Iris pigment epithelial cell (primary cell): ENCODE measurements at places on chromosomes 7 and 10.

- peak; percentile 72 for DNase-seq
Observed at GRCh38 chr10:3873728-3874461, 88.9 kb upstream of the KLF6 start.

DNA sequence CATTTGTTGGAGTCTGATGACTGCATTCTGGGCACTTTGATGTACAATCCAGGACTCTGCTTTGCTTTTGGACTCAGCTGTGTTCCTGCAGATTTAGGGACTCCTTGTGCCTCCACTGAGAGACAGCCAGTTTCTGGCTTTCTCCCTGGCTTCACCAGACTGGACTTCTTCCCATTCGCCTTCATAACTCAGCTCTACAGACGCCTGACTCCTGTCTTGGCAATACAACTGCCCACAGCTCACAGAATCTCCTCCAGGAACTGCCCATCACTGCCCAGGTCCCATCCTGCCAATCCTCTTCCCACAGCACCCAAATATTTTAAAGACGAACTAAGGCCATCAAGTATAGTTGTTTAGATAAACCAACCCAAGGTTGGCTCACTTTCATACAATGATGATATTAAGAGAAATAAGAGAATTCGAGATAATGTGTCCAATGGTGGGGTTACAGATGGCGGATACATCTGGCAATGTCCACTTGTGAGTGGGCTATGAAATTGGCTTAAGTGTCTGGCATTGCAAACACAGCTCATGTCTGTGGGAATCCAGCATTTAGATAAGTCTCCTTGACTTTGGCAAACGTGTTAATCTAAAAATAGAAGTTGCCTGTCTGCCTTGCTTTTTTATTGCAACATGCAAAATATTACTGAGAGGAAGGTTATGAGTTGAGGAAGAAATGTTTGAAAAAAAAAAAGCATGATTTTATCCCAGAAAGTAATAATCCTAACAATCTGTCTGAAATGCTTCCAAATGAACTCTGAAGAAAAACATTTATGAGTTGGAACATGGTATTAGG lies 95.1 kb downstream of the ITGA8 start:
- peak; percentile 62 for DNase-seq

- no peak for DNase-seq
Observed at GRCh38 chr7:110003827-110004226, 1087.1 kb upstream of the LRRN3 start.

DNA sequence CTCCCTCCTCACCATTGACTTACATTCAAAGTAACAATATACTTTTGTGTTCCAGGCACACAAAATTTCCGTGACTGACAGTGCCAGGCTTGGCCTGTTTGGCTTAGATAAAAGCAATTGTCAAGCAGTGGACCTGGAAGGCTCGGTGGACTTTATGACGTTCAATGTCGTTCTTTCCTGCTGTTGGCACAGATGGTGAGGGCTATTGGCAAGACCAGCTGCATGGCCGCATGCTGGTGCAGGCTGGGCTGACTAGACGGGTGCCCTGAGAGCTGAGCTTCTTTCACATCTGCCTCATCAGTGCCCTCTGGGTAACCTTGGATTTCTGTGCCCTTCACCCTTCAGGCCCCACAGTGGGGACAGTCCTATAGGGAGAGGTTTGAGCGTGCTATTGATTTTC lies 45.2 kb downstream of the WIPF3 start:
- DNase-seq, result no peak

DNA sequence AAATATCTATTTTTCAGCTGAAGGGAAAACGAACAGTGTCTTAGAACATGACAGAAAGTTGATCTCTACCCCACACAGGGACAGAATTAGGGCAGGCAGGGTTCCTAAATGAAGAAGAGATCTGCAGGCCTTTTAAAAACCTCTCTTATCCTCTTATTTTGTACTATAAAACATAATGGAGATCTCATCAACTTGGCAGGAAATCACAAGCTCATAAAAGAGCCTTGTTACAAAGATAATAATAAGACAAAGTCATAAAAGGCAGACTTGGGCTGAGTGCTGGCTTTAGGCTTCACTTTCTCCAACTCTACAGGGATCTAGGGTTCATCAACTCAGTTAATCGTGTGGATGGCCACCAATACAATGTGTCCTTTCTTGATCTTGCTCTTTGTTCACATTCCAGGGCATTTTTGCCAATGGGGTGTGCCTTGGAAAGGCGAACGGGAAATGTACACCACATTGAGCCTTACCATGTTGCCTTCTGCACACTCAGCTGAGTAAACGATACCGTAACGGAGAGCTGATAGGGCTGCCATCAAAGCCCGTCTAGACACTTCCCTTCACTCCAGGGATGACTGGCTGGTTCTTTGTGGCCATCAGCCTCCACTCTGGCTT lies 7.1 kb upstream of the TEX36 start:
- no peak for DNase-seq

DNA sequence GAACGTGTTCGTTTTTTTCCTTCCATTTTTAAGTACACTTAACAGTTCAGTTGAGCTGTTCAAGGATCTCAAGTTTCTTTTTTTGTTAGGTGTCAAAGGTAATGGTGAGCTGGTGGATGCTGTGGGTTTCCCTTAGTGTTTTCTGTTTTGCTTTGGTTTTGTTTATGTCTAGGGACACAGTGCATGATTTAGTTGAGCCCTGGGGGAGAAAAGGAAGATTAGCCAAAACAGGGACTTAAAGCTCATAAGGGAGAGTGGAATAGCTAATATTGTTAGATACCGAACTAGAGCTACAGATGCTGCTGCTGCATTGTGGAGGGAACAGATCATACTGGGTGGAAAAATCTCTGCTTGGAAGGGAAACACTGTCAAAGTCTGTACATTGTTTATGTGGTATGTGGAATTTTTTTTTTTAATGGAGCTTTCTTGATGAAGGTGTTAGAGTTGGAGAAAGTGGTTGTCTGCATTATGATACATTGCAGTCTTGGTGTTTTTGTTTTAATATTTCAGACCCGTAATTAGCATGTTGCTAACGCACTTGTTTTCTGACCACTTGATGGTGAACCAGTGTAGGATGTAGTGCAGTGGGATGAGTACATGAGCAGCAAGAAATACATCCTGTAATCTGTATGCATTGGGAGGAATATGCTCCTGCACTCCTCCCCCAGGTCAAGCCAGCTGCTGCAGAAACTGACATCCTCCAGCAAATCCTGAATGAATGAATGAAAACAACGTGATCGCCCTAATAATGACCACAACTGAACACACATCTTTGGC lies 2.1 kb downstream of the GLCCI1 start:
- DNase-seq, result peak; percentile 8

DNA sequence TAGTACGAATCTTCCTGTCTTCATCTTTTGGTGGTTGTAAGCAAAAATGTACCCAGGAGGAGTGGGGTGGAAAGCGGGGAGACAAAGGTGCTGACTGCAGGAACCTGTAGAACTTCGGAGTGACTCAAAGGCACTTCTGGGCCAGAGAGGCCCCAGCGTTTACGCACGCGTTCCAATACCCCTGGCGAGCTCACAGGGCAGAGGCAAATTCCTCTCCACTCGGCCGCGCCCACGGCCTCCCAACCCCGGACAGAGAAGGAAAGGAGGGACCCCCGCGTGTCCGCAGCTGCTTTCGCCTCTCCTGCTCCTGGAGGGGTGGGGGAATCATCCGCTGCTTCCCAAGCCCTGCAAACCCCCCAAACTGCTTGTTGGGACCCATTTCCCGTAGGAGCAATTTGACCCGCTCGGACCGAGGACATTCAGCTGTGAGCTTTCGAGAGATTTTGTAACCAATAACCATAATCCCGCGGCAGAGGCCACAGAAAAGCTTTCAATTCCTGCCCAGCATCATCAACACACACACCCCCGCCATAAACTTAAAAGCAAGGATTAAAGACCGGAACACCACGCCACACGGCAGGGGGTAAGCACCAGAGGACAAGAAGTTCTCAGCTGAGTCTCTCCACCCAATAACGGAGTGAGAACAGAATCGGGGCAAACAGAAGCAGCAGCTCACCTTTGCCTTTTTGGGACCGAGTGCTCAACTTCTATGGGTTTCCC lies 2.3 kb downstream of the IGF2BP3 start:
- DNase-seq, result peak; percentile 86

DNA sequence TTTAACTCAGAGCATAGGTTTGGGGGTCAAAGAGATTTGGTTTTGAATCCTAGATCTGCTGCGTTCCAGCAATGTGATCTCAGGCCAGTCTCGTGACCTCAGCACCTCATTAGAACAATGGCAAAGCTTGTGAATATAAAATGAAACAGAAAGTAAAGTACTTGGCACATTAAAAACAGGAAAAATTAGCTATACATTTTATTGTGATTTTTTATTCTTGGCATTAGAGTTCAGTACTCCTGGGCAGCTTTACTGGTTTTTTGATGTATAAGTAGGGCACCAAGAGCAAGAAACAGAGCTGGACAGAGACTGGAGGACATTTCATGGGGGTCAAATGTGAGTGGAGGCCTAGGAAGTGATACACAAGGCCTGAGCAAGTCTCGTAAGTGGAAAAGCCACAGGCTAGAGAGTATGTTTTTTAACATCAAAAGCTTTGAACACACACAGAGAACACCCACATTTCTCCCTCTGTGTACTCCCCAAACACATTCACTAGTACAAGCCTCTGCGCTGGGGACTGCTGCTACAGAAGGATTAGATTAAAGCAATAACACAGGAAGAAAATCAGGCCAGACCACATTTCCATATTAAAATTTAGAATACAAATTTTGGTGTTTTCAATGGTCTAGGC lies 157.2 kb upstream of the SLC25A13 start:
- no peak for DNase-seq

- DNase-seq, result no peak
Observed at GRCh38 chr10:114311023-114311422, 72.0 kb downstream of the VWA2 start.

DNA sequence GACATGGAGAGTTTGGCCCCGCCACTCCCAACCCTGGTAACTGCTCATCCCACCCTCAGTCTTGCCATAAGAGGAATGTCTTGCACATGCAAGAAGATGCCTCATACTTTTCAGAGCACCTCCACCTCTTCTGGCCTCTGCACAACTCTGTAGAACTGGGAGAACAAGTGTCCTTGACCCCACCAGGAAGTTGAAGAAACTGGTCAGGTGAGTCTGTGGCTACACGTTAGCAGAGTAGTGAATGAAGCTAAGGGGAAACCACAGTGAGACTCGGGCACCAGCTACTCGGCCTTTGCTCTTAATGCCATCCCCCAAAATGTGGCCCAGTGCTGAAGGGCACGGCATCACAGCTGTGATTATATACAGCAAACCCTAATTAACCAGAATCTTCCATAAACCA lies 110.1 kb downstream of the ARID5B start:
- DNase-seq, result no peak

GRCh38 chr10:73426318-73426717 lies 7.0 kb downstream of the MSS51 start:
- DNase-seq, result no peak

GRCh38 chr7:14430926-14431325 lies 441.5 kb upstream of the ETV1 start:
- DNase-seq, result no peak

DNA sequence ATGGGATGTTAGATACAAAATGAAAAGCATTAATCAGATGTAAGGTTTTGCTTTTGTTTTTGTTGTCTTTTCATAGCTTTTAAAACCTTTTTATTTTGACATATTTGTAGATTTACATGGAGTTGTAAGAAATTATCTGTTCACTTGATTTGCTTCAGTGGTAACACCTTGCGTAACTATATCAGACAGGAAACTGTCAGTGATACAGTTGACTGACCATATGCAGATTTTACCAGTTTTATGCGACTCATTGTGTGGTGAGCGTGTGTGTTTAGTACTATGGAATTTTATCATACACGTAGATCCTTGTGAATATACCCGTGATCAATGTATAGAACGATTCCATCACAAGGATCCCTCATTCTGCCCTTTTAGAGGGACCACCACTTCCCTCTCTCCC lies 701.4 kb downstream of the SUGCT start:
- DNase-seq, result peak; percentile 12

- no peak for DNase-seq
Observed at GRCh38 chr7:1241603-1242255, 9.1 kb downstream of the UNCX start.

DNA sequence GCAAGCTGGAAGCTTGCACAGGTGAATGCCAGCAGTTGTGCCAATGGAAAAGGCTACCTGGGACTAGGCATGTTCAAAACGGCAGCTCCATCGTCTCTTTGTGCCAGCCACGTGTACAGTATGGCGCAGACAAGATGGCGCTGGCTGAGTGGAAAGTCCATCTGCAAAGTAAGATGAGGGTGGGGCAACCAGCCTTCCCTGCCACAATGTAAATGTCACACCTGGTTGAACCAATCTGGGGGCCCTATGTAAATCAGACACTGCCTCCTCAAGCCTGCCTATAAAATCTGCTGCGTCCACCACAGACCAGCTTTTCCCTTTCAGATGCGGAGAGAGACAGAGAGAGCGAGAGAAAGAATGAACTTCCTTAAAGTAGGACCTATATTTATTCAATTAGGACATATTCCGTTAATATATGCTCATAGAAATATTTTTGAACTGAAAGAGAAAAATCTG lies 18.5 kb upstream of the C7orf33 start:
- DNase-seq, result no peak

GRCh38 chr7:14761510-14762296 lies 140.8 kb downstream of the DGKB start:
- peak; percentile 76 for DNase-seq

- no peak for DNase-seq
Observed at GRCh38 chr7:11573128-11573750, 258.8 kb downstream of the THSD7A start.

DNA sequence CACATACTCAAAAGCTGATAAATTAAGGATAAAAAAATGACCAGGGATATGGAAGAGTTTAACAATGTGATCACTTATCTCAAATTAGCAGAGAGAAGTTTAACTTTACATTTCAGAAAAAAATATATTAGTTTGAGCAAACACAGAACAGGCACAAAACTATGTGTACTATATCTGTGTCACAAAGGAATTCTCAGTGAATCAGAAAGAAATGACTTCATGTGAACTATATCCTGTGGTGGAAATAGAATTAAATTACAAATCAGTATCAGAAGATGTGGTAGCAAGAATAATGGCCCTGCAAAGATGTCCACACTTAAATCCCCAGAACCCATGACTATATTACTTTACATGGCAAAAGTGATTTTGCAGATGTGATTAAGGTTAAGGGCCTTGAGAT lies 70.3 kb downstream of the SEC23IP start:
- no peak for DNase-seq

- no peak for DNase-seq
Observed at GRCh38 chr7:10483671-10484070, 490.0 kb upstream of the PHF14 start.

GRCh38 chr10:49679480-49679893 lies at the start of gene C10orf53:
Gene C10orf53, plus strand, starts transcription at chr10:49679651. Its CDS starts 47 bp downstream, at chr10:49679698.
- DNase-seq, result peak; percentile 68

- DNase-seq, result no peak
Observed at GRCh38 chr10:37269554-37270256, 144.3 kb downstream of the ANKRD30A start.

- no peak for DNase-seq
Observed at GRCh38 chr7:74306004-74306729, 17.0 kb downstream of the CLIP2 start.
